Inflammatory macrophage (primary cell): ENCODE measurements at places on chromosomes 1 and 21.

GRCh38 chr1:156428746-156429288 is 59.8 kb downstream of the RHBG start:
- no peak for DNase-seq

DNA sequence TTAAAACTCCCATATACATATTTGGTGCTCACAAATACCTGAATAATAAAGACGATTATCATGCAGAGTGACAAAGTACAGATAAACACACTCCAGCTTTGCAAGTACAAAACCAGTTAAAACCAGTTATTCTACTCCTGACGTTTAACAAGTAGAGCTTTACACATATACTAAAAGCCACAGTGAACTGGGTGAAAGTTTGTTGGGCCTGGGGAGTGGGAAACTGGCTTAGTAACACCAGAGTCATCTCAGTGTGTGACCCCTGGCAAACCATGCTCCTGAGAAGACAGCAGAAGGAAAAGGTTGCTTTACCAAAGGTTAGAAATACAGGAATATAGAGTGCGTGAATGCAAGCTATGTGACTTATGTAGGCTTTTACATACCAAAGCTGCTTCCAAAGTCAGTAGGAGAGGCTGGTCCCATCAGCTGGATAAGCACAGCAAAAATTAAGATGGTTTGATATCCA is 148.1 kb downstream of the NRIP1 start:
- DNase-seq: no peak

- no peak for DNase-seq
These were observed 90.9 kb upstream of the KCNK1 start for GRCh38 chr1:233523047-233523446.

DNA sequence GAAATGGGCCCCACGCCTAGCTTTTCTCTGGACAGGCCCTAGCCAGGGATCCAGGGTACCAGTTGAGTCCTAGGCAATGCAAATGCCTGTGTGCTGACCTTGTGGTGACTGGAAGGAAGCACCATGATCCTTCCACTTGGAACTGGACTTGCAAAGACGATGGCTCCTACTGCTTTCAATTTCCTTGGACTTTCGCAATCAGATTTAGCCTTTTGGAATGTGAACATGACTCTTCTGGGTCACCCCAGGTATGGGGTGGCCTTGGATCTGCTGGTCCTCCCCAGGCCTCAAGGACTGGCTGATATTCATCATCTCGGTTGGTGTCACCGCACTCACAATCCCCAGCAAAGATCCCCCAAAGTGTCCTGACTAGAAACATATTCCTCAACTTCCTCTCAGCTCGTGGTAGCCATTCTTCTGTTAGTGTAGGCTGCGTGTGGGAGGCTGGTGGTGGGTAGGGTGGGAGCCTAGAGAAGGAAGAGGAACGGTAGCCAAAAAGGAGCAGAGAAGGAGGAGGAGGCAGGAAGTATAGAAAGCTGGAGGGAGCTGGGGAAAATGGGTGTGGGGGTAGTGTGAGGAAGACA is 130.5 kb downstream of the PPIAL4G start:
- peak; percentile 62 for DNase-seq

- no peak for DNase-seq
These were observed 25.7 kb downstream of the DIO1 start for GRCh38 chr1:53919675-53920066.
